ENCODE measurements at places on chromosomes 1 and 21. TPM values are rescaled to one million over a fixed set of nuclear protein-coding genes. Genes with fewer than 3 reads are reported as not detected.

HLX gene
- 2.6 TPM for total RNA-seq

TTC4 gene
- total RNA-seq, result 23.0 TPM

PODN gene
- total RNA-seq, result 87.5 TPM

ARHGAP29 gene
- 36.7 TPM for total RNA-seq

IBA57 gene
- total RNA-seq, result 7.4 TPM

S100A8 gene
- not detected for total RNA-seq
